Myocyte (in vitro differentiated cells): ENCODE measurements at places on chromosomes 1 and 21. TPM values are rescaled to one million over a fixed set of nuclear protein-coding genes. Genes with fewer than 3 reads are reported as not detected.

GRCh38 chr1:203631946-203632345 lies 5.3 kb downstream of the ATP2B4 start:
- DNase-seq, result no peak

Gene INAVA
- total RNA-seq, result 0.05 and 0.24 TPM in 2 replicates

- no peak for DNase-seq
Measured at GRCh38 chr21:34279883-34280282, 83.9 kb upstream of the KCNE2 start.

DNA sequence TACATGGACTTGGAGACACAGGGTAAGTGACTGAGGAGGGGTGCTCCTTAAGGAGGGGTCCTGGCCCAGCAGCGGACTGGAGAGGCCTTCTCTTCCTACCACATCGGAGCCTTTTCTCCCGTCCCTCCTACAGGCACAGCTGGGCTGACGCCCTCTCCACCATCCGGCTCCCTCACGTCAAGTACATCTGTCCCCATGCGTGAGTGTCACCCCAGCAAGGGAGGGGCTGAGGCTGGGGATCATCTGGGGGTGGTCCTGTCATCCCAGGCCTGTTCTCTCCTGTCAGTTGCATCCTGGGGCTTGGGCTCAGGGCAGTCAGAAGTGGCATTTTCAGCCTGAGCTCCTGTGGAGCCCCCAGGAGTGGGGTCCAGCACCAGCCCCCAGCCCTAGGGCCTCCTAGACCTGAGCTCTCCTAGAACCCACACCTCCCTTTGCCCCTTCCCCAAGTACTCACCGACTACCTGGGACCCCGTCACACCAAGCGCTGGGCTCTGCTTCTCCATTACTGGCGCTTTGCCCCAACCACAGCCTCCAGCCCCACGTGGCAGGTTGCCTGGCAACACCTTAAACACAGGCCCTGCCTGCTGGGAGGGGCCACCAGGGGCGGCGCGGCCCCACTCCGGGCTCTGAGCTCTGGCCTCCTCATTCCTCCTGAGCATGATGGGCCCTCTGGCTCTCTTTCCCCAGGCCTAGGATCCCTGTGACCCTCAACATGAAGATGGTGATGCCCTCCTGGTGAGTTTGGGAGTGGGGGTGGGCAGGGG lies 2.3 kb downstream of the LYPLA2 start:
- no peak for DNase-seq
